ENCODE measurements at places on chromosomes 2 and 18.

- DNase-seq = no peak
Observed at GRCh38 chr2:100317634-100318033, 4.7 kb downstream of the LONRF2 start.

- DNase-seq = no peak
Observed at GRCh38 chr2:100235098-100235497, 87.2 kb downstream of the LONRF2 start.

DNA sequence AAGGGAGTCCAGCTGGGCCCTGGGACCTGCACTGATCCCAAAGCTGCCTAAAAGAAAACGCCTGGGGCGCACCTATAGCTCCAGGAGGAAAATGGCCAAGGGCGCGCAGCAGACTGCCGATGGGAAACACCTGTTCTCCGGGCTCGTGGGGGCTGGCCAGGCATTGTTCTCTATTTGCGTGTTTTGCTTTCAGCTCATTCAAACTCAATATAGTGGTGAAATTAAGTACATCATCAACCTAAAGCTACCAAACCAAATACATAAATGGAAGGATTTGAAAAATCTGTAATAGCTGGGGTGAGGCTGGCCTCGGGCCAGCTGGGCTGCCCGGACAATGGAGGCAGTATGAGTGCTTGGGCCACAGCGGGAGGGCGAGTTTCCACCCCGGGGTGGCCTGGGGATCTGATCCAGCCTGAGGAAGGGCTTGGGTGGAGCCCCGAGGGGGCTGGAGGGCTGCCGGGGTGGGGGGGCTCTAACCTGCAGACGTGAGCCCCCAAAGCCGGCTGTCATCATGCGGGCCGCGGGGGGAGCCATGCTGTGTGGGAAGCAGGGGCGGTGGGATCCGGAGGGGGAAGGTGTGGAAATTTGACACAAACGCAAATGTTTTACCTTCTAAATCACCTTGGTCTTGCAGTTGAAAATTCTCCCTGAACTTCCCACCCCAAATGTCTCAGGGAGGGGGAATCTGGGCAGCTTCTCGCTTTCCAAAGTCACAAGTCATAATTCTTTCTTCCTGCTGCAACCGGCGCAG is 77.6 kb downstream of the ASB1 start:
- DNase-seq = no peak

- DNase-seq = no peak
Observed at GRCh38 chr2:141384676-141385075, 746.1 kb downstream of the LRP1B start.

DNA sequence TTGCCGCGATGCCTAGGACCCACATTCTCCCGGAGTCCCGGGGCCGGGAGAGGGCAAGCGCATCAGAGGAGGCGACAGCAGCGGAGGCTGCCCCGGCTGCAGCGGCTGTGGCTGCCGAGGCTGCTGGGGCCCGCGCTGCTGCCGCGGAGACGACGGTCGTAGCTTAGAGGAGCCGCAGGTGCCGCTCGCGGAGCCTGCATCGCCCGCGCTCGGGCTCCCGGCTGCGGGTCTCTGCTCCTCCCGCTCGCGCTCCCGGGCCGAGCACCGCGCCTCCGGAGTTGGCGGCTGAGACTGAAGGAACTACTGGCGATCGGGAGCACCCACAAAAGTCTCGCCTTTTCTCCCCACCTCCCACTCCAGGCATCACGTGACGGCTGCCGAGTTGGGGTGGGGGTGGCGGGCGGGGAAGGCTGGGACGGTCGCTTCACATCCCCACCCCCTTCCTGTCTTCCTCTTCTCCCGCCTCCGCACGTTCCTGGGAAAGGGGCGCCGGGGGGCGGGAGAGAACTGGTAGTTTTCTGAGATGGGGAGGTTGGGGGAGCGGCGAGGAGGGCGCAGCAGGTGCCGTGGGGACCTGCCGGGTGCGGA is at the start of gene LYPD1:
TSS of gene LYPD1 (minus strand) at position 298 of the 588 bp plus-strand sequence. CDS start at position 25, 273 bp downstream.
- DNase-seq = no peak

DNA sequence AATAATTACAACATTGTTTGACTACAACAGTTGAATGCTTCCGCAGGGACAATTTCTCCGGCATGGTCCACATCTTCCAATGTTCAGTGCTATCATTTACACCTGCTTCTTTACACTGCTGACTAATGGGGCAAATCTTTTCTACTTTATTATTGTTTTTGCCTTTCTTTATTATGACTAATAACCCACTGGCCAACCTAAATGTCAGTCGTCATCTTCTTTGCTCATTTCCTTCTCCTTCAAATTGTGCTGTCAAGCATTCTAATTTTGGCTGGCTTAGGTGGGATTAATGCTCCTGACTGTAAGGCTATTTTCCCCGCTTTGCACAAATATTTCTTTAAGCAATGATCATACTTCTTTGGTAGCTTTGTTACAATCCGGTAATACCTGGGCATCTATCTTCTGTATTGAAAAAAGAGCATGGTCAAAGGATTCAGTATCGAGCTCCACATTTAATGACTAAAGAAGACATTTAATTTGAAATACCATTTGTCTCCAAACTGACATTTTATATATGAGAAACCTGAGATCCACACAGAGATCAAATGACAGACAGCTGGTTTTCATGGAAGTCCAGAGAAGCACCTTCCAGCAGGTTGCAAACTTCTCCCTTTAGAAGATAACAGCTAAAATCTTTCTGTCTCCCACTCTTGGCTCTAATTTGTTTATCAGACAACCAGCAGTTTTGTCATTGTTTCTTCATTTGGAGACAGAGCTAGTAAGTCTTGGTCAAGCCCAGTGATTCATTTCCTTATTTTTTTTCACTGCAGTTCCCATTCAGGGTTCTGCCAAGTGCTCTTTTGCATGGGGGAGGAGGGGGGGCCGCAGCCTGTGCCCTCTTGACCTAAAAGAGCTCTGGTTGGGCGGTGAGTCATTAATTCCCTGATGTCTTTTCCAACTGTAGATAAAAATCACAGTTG is 132.9 kb downstream of the SOCS6 start:
- peak; percentile 97 for DNase-seq

- DNase-seq = no peak
Observed at GRCh38 chr2:100906679-100907078, 86.7 kb downstream of the NPAS2 start.

GRCh38 chr2:129376426-129377077 is 602.9 kb upstream of the RAB6C start:
- no peak for DNase-seq

DNA sequence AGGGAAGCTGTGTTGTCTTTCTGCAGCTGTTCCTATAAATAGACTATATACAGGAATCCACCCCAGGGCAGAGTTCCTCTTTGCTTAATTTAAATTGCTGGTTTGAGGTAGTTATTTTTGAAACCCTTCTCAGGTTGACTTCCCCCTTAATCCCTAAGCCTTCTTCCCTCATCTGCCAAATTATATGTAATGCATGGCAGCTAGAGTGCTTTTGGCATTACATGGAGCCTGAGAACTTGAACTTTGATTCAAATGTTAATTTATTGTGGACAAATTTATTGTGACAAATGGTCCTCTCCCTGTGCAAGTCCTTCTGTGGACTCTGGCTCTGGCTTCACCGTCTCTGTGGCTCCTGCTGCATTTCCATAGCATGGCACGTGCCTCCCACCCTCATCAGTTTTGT is 29.2 kb downstream of the MYO1B start:
- DNase-seq = no peak

GRCh38 chr2:233466991-233467603 is 99.5 kb downstream of the USP40 start:
- no peak for DNase-seq

GRCh38 chr2:120986898-120987650 is 251.4 kb downstream of the GLI2 start:
- DNase-seq = no peak

GRCh38 chr2:40512256-40512655 is 60.4 kb upstream of the SLC8A1 start:
- no peak for DNase-seq

DNA sequence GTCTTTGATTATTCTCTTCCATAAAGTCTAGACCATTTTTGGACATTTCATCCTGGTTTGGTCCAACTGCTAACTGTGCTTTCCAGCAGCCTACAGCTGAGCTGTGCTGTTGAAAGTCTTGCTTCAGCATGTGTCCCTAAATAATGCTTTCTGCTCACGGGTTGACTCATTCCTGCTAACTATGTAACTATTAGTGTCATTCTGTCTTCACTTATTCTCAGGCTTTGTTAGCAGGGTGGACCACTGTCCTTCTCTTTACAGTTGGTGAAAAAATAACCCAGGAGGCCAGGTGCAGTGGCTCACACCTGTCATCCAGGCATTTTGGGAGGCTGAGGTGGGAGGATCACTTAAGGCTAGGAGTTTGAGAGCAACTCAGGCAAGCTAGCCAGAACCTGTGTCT is 8.9 kb downstream of the ADAM23 start:
- DNase-seq = no peak

- DNase-seq = peak; percentile 95
Observed at GRCh38 chr18:10787293-10787901, 261.6 kb downstream of the NAPG start.

DNA sequence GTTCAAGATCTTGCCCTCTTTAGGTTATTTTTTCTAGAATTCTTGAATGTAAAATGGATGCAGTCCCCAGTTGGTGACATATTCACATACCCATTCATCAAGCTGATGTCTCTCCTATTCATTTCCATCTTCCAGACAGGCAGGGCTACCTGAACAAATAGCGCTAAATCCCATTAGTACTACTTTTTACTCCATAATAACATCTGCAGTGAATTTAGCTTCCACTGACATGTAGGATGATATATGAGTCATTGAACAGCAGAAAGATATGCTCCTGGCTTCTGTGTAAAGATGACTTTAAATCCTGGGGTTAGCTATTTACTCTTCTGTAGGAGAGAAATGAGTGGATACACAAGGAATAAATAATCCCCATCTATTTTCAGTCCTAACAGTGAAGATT is 194.7 kb downstream of the RND3 start:
- no peak for DNase-seq

- peak; percentile 83 for DNase-seq
Observed at GRCh38 chr18:48230467-48231113, 178.6 kb downstream of the ZBTB7C start.

- no peak for DNase-seq
Observed at GRCh38 chr2:43136876-43137275, 89.5 kb downstream of the ZFP36L2 start.

- no peak for DNase-seq
Observed at GRCh38 chr2:102297891-102298290, 13.5 kb upstream of the IL1RL1 start.

- no peak for DNase-seq
Observed at GRCh38 chr2:24374301-24374700, 14.0 kb upstream of the ITSN2 start.

- DNase-seq = no peak
Observed at GRCh38 chr2:201118961-201119854, 3.2 kb downstream of the CFLAR start.

DNA sequence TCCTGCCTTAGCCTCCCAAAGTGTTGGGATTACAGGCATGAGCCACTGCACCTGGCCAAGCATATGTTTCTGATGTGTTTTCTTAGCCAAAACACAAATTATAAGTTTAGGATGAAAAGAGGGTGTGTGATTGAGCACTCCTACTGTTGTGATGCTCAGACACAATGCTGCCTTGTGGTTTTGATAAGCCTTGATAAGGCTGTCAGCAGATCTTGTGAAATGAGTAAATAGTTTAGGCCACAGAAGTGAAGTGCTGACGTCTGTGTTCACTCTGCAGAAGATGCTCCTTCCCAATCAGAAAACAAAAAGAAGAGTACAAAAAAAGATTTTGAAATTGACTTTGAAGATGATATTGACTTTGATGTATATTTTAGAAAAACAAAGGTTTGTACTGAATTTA is 24.3 kb downstream of the NCAPH start:
- no peak for DNase-seq

DNA sequence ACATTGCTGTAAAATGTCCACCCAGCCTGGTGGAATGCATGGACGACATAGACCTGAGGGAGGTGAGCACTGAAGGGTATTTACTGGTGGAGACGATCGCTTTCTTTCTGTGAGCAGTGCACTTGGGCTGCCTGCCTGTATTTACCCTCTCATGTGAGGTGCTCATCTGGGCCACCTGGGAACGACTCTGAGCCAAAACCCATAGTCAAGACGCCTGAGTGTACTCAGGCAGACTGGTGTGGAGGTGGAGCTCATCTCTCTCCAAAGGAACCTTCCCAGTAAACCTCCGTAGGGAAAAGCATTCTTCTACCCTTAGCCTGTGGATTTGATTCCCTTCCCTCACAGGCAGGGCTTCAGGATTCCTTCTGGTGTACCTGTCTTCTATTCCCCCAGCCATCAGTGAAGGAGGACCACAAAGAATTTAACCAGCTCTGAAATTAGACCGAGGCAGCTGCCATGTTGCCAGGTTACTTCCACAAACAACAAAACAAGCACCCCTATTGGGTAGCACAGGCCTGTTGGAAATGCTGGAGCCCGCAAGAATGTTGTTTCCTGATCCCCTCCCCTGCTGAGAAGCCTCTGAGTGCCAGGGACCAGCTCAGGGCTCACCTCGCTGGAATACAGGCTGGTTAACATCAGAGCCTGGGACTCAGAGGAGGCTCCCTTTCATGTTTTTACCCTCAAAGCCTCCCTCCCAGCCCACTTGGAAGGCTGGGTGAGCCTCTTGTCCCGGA is 47.5 kb upstream of the TXNDC2 start:
- no peak for DNase-seq

DNA sequence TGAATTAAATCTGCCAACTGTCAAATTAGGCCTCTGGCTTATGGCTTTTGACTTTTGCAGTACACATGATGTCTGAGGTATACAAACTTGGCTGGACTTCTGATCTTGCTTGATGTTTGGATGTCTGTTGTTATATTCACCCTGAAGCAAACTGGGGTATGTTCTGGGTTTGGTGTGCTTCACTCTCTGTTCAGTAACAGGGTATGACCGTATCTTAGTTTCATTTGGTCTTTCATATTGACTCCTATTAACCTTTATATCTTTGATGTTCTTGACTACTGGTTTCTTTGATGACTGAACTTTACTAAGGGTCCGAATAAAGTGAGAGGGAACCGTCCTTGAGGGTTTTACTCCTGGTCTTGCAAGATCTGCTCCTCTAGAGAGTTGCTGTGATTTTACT is 8.2 kb downstream of the CKAP2L start:
- no peak for DNase-seq

DNA sequence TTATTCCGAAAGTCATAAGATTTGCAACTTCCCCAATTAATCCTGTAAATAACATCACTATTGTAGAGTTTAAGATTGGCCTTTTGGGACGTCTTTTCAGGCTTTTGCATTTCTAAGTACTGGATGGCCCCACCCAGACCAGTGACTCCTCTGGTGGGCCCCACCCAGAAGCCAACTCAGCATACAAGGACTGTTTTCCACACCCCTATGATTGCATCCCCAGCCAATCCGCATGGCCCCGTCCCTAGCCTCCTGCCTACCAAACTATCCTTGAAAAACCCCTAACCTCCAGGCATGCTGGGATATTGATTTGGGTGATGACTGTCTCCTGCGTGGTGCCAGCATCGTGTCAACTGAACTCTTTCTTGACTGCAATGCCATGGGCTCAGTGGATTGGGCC is 24.5 kb upstream of the TGIF1 start:
- DNase-seq = no peak

Data from inflammatory macrophage treated with lipopolysaccharide for 4 hours (primary cell).